ENCODE measurements at places on chromosomes 4 and X.

DNA sequence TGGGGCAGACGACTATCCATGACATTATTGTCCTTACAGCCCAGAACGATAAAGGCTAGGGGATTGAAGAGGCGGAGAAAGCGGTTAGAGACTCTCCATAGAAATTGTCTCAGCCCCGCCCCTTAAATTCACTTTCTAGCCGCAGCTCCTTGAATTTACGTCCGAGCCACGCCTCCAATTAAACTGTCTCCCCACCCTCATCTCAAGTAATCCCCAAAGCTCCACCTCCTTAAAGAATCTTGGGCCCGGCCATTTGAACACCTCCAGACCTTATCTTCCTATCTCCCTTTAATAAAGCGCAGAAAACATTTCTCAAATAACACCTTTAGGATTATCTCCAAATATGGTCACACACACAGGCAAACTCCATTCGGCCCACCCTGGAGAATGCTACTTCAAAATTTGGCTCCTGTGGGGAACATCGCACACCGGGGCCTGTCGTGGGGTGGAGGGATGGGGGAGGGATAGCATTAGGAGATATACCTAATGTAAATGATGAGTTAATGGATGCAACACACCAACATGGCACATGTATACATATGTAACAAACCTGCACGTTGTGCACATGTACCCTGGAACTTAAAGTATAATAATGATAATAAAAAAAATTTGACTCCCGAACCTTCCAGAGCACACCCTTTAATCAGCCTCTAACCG is 7.2 kb upstream of the MAGIX start:
- no peak for DNase-seq

- no peak for DNase-seq
Observed at GRCh38 chrX:17584248-17584681, 153.0 kb upstream of the SCML1 start.

DNA sequence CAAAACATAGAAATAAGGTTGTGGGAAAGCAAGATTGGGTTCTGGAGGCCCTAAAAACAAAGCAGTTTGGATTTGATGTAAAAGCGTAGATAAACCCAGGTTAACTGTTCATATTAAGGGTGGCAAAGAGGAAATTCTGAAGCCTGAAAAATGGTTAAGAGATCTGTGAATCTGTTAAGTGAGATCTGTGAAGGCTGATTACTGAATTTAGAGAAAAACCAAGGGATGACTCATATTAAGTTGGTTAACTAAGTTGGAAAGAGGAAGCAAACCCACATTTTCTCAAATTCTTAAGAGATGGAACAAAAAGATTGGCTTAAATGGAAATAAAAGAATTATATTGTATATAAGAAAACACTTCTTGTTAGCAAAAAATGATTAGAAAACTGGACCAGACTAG is 22.8 kb downstream of the GPAT3 start:
- no peak for DNase-seq

DNA sequence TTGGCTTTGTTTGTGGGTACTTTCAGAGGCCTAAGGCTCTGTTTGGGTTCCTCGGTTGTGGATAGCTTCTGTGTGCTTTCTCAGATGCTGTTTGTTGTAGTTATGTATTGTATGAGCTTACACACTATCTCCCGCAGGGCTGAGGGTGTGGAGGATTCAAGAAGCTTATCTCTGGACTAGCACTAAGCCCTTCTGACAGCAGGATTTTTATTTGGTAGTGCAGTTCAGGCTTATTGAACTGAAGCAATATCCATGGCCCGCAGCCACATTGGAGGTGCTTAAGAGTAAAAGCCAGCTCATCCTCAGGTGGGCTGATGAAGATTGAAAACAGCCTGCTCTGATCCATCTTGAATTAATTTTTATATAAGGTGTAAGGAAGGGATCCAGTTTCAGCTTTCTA is 128.2 kb downstream of the RASGEF1B start:
- no peak for DNase-seq

GRCh38 chrX:12434493-12434892 is 296.2 kb downstream of the FRMPD4 start:
- no peak for DNase-seq

GRCh38 chr4:182404376-182404775 is 161.2 kb downstream of the TENM3 start:
- DNase-seq, result no peak

DNA sequence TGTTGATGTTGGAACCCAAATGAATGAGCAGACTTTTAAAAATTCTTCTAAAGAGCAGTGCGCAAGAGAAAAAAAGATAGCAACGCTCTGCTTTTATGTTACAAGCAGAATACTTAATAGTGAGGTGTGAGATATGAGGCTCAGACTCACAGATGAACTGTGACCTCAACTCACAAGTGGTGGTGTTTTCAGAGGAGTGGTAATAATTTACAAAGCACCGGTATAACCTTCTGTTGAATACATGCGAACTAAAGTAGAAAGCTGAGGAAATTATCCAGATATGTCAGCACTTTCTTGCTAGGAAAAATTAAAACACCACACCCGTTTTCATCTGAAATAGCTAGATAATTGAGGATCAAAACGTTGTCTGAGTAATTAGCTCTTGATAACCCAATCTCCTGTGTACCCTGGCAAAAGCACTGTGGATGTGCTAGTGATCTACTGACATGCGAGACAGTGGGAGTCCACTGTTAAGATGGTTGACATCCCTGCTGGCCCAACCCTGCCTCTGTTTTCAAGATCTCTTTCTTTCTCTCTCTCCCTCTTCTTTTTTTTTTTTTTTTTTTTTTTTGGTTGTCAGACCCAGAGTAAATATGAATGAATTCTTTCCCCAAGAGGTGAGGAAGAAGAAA is 6.9 kb upstream of the TLL1 start:
- no peak for DNase-seq

- DNase-seq, result peak; percentile 40
Observed at GRCh38 chrX:40644821-40645358, 2.5 kb downstream of the CXorf38 start.

GRCh38 chr4:145769450-145770037 is 89.6 kb downstream of the C4orf51 start:
- no peak for DNase-seq

DNA sequence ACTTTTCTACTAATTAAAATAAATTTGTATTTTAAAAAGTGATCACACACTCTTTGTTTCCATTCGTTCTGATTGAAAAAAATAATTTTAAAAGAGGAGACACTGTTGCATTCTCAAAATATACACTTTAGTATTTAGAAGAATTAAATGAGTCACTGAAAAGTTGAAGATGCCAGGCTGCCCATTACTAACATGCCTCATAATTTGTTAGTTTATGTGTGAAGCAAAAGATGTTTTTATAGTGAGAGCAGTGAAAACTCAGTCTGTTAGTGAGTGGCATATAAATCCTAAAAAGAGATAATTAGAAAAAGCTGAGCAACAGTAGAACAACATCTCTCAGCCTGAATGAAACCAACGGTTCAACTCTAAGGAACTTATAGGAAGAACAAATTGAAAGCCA is 143.4 kb downstream of the CDS1 start:
- DNase-seq, result no peak

DNA sequence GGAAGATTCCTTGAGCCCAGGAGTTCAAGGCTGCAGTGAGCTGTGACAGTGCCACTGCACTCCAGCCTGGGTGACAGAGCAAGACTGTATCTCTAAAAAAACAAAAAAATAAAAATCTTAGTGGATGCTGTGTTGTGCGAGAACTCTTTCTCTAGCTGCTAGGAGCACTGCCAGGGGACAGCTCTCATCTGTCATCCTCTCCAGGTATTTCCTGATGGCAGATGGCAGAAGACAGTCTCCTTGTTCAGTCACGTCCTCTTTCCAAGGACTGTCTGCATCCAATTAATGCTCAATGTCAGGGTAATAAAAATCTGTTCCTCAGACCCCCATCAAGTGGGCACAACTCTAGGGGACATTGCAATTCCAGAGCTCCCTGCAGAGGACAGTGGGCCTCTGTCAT is 29.2 kb downstream of the PPM1K start:
- no peak for DNase-seq

Measured in GOT3 (cell line).